ENCODE measurements at places on chromosomes 1 and 21.

DNA sequence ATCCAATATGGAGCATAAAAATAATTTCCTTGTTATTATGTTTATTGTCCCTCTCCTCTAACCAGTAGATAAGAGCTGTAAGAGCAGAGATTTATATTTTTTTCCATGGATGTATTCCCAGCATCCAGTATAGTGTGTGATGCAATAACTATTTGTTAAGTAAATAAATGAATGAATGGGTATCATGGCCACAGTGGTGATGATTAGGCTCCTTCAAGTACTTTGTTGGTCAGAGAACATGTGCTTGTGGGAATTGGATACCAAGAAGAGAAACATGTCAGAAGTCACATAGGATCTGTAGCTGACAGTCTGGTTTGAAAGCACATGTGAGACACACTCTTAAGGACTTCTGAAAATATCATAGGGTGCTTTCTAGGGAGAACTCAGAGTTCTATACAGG lies 588.5 kb downstream of the AGBL4 start:
- no peak for DNase-seq

- no peak for DNase-seq
Observed at GRCh38 chr1:186839041-186839400, 10.3 kb downstream of the PLA2G4A start.

GRCh38 chr1:242057745-242058115 lies 58.8 kb upstream of the MAP1LC3C start:
- no peak for DNase-seq

DNA sequence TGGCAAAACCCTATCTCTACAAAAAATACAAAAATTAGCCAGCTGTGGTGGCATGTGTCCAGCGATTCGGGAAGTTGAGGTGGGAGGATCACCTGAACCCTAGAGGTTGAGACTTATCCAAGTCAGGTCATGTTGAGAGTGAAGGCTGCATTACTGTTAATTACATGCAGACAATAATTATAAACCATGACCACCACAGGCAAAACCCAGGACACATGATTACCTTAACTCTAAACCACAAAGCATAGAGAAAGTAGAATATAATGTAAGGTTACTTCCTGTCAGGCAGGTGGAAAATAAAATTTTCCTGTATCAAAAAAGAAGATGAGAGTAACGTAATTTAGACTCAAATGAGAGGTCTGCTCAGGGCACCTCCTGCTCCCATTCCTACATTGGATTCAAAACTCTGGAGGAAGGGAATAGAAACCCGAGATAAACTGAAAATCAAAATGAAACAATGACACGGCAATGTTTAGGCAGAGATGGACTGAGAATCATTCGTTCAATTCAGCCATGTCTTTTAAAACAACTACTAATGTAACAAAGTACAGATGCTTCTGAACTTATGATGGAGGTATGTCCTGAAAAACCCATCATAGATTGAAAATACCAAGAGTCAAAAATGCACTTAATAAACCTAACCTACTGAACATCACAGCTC lies 33.6 kb downstream of the RGS8 start:
- DNase-seq: no peak

DNA sequence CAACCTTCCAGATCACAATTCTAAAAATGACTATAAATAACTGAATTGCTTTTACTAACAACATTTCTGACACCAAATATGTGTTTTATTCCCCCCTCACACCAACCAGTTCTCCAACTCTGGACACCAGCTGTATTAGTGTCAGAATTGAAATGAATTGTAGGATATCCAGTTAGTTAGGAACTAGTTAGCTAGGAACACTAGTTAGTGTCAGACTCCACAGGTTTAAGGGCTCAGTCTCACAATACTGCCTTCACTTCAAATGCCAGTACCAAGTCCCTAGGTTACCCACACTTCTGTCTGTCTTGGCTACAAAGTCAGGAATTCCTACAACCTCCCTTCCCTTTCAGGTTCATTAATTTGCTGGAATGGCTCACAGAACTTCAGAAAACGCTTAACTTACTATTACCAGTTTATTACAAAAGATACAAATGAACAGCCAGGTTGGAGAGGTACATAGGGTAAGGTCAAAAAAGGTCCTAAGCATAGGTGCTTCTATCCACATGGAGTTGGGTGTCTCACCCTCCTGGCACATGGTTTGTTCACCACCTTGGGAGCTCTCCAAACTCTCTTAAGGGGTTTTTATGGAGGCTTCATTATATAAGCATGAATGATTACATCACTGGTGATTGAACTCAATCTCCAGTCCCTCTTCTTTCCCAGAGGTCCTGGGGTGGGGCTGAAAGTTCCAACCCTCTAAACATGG lies 4.2 kb downstream of the STXBP3 start:
- DNase-seq: no peak

- no peak for DNase-seq
Observed at GRCh38 chr1:229582011-229582694, 23.6 kb upstream of the ABCB10 start.

GRCh38 chr1:26700711-26701110 lies 4.9 kb downstream of the ARID1A start:
- DNase-seq: peak; percentile 27

GRCh38 chr1:240768979-240769378 lies 157.0 kb upstream of the GREM2 start:
- DNase-seq: no peak

DNA sequence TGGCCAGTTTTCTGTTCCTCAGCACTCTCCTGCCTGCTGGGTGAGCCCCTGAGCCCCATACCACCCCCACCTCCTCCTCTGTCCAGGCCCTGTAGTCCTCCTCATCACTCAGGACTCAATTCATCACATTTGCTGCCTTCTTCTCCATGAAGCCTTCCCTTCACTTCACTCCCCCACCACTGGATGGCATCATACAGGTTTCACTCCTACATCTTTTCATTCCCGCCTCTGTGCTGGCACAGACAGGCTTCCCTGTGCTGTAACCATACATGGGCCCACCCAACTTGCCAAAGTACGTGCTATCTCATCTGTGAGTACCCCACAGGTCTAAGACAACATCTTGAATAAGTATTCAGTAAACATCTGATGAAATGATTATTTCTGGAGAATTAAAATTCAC lies 56.9 kb downstream of the SLC45A1 start:
- no peak for DNase-seq

DNA sequence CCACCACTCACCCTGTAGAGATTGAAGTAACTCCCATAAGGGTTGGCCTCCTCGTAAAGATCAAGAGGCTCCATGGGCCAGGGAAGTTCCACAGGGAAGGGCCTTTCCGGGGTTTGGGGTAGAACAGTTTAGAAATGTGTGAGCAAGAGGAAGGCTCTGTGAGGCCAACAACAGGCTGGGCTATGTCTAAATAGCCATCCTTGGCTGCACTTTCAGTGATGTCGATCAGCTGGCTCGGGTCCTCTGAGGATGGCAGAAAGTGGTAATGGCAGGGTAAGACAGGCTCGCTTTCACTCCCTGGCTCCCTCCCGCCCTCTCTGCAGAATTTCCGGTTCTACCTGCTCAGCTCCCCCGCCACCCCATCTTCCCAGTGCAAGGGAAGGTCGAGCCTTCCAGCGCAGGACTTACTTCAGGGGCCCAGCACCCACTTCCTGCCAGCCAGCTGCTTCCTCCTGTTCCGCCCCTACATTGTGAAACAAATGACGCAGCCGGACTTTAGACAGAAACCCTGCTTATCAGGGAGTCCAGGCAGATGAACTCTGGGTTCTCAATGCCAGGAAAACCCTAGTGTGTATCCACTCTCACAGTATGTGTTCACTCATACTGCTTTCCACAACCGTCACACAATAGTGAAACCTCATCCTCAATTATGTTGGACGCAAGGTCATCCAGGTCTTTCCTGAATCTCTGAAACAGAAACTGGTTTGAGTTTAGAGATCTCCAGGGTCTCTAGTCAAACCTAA lies 7.3 kb downstream of the F11R start:
- peak; percentile 80 for DNase-seq

- DNase-seq: no peak
Observed at GRCh38 chr21:42411197-42411869, 7.6 kb downstream of the UBASH3A start.

DNA sequence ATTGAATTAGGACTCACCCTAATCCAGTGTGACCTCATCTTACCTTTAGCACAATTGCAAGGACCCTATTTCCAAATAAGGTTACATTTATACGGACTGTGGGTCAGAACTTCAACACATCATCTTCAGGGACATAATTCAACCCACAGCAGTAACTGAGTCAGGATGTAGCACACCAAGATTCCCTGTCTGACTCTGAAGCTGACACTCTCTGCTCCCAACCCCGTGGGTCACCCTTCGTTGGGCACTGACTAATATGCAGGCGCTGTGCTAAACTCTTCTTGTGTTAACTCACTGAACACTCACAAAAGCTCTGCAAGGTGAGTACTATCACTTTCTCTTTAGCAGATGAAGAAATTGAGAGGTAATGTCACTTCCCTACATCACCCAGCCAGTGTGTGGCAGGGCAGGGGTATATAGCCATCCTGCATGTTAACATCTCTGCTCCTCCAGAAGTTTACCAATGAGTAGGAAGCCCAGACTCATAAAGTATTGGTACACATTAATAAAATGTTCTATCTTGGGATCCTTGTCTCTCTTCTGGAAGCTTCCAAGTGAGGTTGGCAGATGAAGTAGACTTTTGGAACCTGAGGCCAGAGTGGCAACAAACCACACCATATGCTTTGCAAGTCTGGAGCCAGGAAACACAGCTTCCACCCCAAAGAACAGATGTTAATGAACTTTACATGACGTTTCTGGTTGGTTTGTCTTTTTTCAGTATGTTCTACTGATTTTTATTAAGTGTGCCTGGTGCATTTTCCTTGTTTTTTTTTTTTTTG lies 139.2 kb upstream of the KLHDC7A start:
- DNase-seq: no peak

DNA sequence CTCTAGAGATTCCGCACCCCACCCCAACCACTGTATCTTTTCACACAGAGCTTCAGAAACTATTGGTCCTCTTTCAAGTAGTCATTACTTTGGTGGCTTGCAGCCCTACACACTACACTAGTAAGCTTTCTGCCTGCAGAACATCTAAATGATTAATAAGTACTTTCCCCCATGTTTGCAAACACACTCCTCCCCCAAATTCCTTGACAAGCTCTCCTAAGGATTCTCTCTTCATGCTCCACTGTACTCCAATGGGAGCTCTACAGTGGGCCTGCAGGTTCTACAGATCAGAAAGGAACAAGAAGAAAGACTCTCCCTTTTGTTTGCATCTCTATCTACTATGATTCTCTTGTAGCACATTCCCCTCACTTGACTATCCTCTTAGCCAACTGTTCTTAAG lies 16.3 kb upstream of the NUF2 start:
- DNase-seq: no peak

DNA sequence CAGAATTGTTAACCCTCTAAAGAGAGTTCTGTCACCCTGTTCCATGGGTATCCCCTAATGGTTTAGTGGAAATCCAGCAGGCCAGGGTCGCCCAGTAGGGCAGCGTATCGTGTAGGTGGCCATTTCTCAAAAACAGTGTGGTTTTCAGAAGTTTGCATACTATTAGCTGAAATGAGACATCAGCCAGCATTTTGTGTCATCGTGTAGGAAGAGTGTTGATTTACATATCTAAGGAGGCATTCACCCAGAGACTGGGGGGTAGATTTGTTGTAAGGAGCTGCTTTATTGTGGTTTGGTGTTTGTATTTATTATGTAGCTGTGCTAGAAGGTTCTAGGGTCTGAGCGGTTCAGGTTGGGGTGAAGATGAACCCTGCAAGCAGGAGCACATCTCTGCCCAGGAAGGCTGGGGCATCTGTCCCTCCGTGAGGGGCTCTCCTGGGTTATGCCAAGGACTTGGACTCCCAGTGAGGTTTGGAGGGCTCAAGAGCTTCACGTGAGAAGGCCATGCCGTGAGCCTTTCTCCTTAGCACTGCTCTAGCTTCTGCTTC lies 174.4 kb downstream of the PGBD5 start:
- DNase-seq: no peak

- DNase-seq: peak; percentile 72
Observed at GRCh38 chr1:32250893-32251716, at the start of gene LCK. TSS of gene LCK (plus strand) at chr1:32251265. CDS start at chr1:32274330, 23,065 bp downstream.

GRCh38 chr1:96641282-96641681 lies 80.3 kb upstream of the PTBP2 start:
- no peak for DNase-seq

GRCh38 chr21:42734323-42734971 lies 81.0 kb downstream of the PDE9A start:
- no peak for DNase-seq

DNA sequence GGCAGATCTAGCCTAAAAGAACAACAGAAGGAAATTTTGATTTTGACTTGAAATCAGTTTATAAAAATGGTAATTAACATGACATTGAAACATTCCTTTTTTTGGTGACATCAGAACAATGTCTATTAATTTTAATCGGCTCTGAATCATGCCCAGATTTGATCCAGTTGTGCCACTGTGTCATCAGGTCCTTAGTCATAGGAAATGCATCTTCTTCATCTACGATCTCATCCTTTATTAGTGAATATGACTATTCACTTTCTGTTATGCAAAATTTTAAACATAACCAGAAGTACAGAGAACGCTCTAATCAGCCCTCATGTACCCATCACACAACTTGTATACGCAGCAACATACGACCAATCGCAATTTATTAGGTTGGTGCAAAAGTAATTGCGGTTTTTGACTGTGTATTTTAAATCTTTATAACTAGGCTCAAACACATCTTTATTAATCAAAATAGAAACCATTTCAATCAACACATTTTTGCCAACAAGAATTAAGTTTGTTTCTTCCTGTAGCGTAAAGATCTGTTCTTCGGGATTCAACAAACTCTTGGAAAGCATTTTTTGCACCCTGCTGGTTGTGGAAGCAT lies 40.3 kb upstream of the TLR5 start:
- DNase-seq: no peak

GRCh38 chr21:37407719-37408420 lies 41.3 kb downstream of the DYRK1A start:
- no peak for DNase-seq

DNA sequence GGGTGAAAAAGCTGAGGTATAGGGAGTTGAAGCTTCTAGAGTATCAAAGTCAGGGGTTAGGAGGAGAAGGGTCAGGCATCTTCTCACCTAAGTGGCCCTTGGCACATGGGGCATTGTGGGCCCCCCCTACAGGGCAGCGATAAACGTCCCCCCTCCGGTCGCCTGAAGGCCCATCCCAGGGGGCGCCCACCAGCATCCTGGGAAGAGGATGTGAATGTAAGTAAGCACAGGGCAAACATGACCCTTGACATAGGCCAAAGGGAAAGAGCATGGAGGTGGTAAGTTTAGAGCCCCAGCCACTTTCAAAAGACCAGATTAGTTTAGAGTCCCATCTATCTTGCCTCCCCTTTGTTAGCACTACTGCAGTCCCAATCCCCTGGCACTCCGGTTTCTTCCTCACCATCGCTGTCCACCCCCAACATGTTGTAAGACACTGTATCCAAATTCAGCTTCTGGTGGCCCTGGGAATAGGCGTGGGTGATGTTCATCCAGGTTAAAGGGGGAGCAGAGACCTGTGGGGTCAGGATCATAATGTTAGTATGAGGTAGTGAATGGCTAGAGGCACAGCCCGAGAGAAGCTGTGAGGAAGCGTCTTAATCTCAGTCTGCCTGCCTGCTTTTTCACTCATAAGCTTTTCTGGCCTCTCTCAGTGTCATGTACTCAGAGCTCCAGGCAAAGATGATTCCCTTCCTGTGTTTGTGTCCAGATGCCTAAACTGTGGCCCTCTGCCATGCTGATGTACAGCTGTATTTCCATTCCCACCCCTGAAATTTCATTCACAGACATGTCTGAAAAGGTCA lies 2.7 kb downstream of the ITGA10 start:
- DNase-seq: no peak
